ENCODE measurements at places on chromosomes 3 and 15.

DNA sequence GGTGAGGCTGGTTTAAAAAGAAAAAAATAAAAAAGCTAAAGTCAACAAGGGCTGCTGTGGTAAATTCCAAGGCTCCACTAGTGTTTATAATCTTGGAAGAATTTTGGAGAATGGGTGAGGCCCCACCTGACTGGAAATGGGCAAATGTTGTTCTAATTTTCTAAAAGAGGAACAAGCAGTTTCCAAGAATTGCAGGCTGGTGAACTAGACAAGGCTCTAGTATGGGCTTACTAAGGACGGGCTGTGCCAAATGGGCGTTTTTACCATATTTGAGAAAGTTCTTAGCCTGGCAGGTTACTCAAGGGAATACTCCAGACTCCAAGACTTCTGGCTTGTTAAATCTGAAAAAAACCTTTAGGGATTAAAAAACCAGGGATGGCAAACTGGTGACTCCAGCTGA is 67.0 kb upstream of the ABHD2 start:
- no peak for DNase-seq

DNA sequence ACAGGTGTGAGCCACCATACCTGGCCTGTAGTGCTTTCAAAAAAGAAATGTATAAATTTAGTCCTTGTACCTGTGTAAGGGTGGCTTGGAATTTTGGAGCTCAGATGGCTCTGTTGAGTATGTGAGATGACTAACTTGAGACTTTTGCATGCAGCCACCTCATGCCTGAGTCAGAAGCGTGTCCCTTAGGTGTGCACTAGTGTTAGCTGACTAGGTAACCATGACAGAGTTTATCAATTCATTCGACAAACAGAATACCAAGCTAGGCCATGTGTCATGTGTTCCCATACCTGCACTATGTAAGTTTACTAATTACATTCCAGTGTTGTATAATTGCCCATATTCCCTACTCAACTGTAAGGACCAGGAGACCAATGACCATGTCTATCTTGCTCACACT is 4.0 kb upstream of the ZNF639 start:
- no peak for DNase-seq

- no peak for DNase-seq
These were observed 65.4 kb downstream of the SEMA5B start for GRCh38 chr3:122962149-122962548.

GRCh38 chr3:72475258-72476138 is 372.7 kb downstream of the SHQ1 start:
- DNase-seq, result no peak

DNA sequence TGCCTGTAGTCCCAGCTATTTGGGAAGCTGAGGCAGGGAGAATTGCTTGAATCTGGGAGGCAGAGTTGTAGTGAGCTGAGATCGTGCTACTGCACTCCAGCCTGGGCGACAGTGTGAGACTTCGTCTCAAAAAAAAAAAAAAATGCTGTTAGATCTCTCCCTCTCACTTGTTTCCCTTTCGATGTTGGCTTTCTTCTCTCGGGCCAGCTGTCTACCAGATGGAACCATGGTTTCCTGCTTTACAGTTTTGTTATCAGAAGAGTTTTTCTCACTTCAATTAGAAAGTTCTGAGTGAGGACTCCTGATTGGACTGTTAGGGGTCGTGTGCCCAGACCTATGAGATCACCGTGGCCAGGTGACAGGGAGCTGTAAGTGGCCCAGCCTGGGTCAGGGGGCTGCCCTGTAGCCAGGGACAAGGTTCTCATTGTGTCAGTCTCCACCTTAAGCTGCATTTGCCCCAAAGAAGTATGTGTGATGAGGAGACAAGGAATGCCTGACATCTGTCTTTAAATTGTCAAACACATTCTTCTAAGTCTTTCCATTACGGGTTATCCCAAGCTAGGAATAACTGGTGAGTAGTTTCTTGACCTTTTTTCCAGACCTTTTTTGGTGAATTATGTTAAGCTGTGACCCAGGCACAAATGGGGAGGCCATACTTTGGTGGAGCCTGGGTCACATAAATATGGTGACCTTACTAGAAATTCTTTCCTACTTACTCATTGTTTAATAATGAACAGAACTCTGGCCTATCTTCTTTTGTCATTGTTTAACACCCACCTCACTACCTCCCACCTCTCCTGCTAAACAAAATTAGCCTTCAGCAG is 25.2 kb downstream of the SNAPC5 start:
- DNase-seq, result no peak

DNA sequence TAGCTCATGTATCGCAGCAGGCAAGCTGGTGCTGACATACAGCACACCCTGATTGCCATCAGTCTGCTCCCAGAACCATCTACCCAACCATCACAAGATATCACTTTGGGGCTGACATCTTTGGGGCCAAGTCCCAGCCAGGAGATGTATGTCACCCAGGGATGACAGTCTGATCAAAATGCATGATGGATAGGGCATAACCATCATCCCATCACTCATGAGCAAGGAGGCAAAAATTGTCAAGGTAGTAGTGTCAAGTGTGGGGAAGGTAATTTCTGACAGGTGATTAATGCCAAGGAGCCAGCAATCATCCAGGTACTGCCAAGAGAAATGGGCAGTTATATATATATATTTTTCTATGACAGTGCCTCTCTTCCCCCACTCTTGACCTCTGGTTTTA is 277.4 kb downstream of the WDR72 start:
- no peak for DNase-seq

GRCh38 chr3:30453360-30454039 is 152.9 kb upstream of the TGFBR2 start:
- DNase-seq, result no peak

- DNase-seq, result no peak
These were observed 70.0 kb downstream of the EXOG start for GRCh38 chr3:38566215-38566528.

DNA sequence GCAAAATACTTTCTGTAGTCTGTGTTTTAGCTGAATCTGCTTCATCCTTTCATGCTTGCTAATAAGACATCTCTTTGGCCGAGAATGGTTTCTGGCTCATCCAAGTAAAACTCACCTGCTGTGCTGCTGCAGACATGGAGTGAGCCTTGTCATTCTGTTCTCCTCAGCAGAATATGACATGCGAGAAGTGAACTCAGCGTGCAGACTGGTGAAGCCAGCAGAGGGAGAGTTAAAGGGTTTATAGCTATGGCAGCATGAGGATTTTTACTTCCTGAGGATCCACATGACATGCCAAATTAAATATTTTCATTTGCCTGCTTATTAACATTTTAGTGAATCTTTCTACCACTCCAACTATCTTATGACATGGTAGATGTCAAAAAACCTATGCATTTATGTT is 658.4 kb upstream of the NECTIN3 start:
- no peak for DNase-seq

All from SW480 (cell line).